Stimulated activated CD8-positive, alpha-beta memory T cell treated with anti-CD3 and anti-CD28 coated beads, Interleukin-15, amount 100 ng/mL, for 24 hours (primary cell): ENCODE measurements at places on chromosomes 5 and 9.

DNA sequence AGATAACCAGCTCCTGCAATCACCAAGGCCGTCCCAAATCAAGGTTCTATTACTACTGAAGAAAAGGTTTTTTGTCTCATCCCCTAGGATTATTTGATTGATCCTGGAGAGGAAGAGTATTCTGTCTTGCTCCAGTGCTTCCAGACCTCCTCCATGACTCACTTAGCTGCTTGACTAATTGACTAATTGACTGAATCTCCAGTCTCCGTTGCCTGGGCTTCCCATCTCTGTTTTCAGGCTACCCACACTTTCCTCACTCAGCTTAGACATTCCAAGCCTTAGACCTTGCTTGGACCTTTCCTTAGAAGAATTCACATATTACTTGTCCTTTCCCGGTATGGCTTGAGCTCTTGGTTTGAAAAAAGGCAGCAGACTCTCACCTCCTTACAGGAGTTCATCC, 60.6 kb downstream of the FRMD3 start:
- no peak for DNase-seq

DNA sequence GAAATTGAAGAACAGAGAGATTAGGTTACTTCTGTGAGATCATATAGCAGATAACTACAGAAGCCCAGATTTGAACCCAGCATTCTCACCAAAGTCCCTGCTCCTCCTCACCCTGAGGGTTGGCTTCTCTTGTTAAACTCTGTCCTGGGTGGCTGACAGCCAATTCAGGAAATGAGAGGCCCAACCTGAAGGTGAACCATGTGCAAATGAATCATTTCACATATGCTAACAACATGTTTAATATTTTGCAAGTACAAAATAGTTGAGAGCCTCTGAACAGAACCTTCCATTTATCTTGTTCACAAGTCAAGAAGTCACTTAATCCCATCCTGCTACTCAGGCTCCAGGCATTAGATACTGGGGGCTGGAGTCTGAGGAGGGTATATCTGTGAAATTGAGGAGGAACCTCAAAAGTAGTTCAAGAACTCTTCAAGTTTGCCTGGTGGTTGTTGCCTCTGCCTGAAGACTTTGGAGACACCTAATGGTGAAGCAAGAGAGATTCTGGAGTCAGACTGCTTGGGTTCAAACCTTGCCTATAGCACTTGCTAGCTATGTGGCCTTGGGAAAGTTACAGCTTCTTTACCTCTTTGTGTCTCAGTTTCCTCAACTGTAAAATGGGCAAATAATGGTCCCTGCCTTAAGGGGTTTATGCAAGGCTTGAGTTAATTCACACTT, 564.0 kb downstream of the PSAT1 start:
- DNase-seq = no peak

- no peak for DNase-seq
These were observed 26.9 kb downstream of the PRLR start for GRCh38 chr5:35203403-35203802.

DNA sequence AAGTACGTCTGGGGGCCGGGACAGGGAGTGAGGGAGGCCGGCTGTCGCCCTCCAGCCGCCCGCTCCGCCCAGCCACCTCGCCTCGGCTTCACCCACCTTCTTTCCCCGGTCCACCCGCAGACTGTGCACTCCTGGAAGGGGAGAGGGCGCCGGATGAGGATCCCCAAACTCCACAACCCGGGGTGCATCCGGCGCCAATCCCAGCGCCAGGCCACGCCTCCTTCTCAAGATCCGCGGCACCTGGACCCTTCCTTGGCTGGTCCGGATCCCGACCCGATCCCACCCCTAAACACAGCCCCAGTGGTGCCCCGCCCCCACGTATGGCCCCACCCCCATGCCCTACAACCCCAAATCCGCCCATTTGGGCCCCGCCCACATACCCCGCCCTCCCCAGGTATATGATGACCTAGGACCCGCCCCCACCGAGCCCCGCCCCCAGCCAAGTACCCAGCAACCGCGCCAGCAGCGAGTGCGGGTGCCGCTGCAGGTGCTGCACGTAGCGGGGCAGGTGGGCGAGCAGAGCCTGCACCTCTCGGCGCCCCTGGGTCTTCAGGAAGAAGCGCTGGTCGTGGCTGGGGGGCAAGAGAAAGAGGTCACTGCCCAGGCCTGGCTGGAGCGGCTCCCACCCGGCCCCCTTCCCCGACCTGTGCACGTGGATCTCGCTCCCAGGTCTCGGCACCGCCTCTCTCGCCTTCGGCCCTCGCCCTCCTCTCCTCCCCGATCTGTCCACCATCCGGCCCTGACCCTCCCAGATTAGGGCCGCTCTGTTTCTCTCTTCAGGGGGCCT, 3.2 kb downstream of the PIP5KL1 start:
- no peak for DNase-seq

GRCh38 chr9:4077499-4078102, 222.3 kb downstream of the GLIS3 start:
- peak; percentile 12 for DNase-seq

DNA sequence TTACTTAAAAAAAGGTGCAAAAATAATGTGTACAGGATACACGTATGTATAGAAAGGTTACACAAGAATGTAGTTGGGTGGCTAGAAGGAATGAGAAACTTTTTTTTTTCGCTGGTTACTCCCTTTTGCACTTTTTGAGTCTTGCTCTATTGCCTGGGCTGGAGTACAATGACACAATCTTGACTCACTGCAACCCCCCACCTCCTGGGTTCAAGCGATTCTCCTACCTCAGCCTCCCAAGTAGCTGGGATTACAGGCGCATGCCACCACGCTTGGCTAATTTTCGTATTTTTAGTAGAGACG, 15.8 kb downstream of the FBXW11 start:
- no peak for DNase-seq

DNA sequence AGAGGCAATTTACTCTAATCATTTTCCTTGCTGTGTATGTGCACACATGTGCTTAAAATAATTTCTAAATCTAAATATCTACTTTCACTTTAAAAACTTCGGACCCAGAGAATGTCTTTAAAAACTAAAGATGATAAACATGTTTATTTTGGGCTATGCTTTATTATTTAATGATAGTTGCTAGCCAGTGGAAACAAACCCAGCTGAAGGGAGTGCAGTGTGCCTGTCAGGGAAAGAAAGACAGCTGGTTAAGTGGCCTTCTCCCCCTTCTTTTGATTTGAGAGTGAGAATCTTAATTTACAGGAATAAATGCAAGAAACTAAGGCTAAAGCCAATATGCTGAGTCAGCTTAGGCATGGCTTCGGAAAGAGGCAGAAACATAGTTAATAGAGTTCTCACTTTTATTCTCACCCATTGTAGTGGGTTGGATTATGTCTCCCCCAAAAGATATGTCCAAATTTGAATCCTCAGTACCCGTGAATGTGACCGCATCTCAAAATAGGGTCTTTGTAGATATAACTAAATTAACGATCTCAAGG, 111.4 kb downstream of the DCP2 start:
- DNase-seq = no peak

DNA sequence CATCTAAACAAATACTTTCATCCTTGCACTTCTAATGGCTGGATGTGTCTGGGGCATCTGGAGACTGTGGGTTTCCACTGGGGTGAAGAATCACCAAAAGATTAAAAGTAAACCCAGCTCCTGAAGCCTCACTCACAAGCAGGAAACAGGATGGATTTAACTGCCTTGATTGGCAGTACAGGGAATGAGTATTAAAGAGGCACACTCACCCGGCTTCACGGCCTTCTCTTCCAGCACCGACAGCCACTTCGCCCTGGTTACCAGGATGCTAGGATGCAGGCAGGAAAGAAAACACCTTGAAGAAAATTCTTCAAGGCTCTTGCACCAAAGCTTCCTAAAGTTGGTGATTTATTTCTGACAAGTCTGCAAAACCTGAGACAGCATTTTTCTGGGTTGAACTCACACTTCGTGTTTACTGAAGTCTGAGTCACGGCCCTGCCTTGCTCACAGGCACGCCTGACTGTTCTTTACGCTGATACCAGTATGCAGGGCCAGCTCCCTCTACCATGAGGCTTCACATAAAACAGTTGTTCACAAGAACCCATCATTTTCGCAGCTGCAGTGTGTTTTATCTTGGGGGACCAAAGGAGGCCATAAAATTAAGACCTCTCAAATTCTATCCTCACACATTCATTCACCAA, 56.5 kb upstream of the ZNF354A start:
- DNase-seq = no peak

GRCh38 chr5:97111616-97112015, 30.8 kb downstream of the LIX1 start:
- DNase-seq = no peak

- DNase-seq = no peak
These were observed 29.3 kb downstream of the CSF1R start for GRCh38 chr5:150057052-150057451.

DNA sequence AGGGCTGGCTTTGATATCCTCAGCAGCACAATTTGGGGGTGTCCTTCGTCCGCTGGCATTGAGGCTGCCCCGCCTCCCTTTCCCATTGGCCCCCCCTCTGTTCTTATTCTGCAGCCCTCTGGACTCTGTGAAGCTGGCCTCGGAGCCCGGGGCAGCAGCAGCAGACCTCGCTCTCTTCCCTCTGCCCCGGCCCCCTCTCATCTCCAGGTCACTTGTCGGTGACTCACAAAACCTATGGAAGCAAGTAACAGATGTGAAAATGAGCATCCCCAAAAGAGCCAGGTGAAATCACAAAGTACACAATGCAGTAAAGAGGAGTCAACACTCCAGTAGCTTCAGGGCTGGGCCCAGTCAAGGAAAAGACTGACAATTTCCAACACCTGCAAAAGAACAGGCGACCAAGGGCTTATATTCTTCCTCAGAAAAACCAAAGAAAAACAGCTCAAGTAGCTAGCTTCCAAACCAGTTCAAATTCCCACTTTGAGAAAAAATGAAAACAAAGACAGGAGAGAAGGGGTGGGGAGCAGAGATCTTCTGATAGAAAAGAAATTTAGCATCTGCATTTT, 97.5 kb downstream of the ZNF608 start:
- DNase-seq = no peak

DNA sequence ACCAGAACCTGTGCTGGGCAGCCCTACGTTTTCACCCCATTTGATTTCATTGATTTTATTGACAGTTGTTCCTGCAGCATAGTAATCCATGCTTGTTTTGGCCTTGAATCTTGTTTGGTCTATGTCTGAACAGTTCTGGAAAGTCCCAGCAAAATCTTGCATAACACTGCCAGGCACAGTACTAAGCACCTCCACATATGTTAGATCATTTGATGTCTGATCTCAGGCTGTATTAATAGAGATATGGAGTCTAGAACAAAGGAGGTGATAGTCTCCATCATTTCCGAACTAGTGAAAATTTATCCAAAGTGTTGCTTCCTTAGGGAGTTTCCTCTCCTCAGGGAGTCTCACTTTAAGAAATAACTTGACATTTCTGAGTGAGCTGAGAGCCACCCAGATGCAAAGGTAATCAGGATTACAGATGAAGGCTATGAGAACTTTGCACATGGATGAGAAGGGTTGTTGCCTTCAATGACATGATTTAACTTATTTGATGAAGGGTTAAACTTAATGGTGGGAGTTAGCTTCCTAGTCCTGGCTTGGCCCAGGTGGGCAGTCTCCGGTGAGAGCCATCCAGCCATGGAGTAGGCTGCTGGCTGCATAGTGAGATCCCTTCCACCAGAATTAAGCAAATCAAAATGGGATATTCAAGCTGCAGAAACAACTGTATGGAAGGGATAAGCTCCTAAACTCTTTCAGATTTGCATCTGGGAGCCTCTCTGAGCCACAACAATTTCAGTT, 173.8 kb upstream of the MVB12B start:
- no peak for DNase-seq

DNA sequence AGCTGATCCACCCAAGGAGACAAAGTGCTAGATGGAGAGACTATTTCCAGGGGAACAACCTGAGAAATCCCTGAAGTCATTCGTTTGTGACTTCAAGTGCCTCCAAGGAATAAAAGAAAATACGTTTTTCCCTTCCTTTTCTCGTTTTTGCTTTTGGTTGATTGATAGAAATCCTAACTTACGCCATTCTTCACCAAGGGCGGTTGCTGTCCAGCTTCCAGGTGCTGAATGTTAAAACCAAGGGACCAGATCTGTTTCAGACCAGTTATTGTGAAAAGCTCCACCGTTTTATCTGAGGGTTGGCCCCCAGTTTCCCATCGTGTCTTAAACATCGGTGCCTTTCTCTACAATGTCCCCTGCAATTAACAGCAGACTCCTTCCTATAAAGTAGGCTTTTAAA, 600.7 kb upstream of the SGCD start:
- no peak for DNase-seq

- DNase-seq = no peak
These were observed 27.1 kb upstream of the ARL15 start for GRCh38 chr5:54337523-54337922.

GRCh38 chr5:181109489-181110013, 21.4 kb downstream of the OR2V1 start:
- no peak for DNase-seq

GRCh38 chr9:134515026-134515821, 126.4 kb upstream of the COL5A1 start:
- no peak for DNase-seq

DNA sequence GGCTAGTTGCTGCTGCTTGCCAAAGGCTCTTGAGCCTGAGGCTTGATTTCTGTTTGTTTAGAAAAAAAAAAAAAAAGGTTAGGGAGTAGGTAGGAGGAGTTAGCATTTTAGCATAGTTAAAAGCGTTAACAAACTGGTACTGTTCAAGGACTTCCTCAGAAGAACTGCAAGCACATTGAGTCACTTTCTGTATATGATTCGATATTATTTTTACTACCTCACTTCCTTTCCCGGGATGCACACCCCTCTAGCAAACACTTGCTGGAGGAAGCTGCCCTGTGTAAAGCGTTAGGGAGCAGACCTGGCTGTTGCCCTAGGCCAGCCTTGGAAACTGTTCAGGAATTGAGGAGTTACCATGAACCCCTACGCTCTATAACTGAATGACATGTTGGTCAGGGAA, 15.7 kb upstream of the CEP120 start:
- no peak for DNase-seq

DNA sequence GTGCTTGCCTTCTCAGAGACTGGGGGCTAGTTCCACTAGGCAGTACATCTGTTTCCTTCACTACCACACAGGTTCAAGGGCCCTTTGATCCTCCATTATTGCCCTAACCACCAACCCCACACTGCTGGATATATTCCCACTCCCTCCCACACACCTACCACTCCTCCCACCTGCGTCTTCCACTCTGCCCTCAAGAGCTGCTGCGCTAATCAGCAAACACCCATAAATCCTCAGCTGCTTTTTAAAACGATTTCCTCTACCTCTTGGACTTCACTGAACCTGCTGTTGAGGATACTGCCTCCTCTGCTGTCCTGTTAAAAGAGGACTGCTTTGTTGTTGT, 120.9 kb downstream of the MAPKAP1 start:
- no peak for DNase-seq

DNA sequence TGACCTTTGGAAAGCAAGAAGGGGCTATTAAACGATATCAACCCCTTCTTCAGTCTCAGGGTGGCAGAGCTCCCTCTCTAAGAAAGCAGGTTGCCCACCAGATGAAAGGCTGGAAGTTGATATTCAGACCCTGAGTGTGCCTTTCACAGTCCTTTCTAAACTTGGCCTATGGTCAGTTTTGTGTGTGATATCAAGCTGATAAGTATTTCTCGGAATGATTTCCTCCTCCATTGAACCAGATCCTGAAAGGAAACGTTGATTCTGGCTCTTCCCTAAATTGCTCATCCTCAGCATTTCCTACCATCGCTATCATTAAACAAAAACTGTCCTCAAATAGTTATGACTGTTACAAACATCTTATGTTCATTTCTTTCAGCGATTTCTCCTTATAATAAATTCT, 130.4 kb downstream of the CEMIP2 start:
- DNase-seq = no peak

- no peak for DNase-seq
These were observed 27.8 kb upstream of the STX17 start for GRCh38 chr9:99878651-99879050.
